ENCODE measurements at places on chromosomes 5 and 9.

DNA sequence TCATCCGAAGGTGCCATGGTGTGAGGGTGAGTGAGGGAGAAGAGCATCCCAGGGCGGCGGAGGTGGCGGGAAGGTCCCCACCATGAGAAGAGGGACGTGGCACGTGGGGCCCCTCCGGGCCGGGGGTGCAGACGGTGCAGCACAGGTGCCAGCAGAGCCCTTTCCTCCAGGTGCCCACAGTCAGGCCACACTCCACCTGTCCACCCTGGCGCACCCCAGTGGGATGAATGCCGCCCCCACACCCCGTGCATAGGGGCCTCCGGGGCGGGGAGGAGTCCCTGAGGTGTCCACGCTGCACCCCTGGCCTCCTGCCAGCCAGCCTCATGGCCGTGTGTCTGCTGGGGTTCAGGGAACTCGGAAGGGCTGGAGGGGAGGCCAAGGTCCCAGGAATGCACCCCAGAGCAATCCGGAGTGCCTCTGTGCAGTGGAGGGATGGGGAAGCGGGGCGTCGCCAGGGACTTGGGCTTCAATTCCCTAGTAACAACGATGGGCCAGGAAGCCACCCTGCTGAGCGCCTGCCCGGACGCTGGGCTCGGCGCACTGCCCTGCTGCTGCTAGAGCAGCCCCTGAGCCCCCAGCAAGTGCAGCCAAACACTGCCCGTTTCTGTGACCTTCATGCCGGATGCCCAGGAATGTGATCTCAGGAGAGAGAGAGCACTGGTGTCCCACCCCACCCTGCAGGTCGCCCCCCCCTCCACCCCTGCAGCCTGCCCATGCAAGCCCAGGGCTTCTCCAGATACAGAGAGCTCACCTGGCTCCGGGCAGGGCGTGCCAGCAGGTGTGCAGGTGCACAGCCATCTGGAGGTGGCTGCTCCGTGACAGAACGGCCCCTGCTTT is 8.8 kb upstream of the NACC2 start:
- DNase-seq: no peak

DNA sequence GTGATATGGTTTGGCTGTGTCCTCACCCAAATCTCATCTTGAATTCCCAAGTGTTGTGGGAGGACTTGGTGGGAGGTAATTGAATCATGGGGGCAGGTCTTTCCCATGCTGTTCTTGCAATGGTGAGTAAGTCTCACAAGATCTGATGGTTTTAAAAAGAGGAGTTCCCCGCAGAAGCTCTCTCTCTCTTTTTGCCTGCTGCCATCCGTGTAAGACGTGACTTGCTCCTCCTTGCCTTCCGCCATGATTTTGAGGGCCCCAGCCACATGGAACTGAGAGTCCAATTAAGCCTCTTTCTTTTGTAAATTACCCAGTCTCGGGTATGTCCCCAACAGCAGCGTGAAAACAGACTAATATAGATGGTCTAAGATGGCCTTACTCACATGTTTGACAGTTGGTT is 210.1 kb downstream of the FBXL17 start:
- DNase-seq: no peak

- no peak for DNase-seq
Observed at GRCh38 chr9:9585920-9586319, 1026.9 kb downstream of the PTPRD start.

DNA sequence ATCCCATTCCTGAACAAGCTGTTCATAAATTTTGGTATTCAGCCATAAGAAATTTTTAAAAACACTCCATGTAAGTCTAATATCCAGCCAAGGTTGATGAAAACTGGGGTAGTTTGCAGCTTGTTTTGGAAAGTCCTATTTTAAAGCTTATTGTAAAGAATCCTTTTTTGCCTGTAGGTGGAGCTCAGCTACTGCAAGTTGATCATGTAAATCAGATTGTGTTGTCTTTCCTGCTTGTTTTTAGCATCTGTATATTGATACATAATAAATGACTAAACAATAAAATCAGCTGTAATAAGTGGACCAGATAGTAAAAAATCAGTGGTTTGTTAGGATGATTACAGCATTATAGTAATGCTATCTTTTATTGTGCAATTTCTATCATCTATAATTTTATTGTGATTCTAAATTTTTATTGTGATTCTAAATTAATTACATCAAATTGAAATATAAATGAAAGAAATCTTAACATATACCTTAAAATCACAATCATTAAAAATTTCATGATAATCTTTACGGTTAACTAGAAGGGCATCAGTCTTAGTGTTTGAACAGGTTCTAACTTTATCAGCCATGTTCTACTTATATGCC is 42.4 kb downstream of the CWC27 start:
- DNase-seq: no peak

GRCh38 chr9:84500826-84501225 is 160.3 kb upstream of the SLC28A3 start:
- no peak for DNase-seq

- DNase-seq: no peak
Observed at GRCh38 chr9:78097541-78097940, 65.9 kb upstream of the GNAQ start.

- no peak for DNase-seq
Observed at GRCh38 chr5:57441557-57441956, 41.1 kb downstream of the ACTBL2 start.

DNA sequence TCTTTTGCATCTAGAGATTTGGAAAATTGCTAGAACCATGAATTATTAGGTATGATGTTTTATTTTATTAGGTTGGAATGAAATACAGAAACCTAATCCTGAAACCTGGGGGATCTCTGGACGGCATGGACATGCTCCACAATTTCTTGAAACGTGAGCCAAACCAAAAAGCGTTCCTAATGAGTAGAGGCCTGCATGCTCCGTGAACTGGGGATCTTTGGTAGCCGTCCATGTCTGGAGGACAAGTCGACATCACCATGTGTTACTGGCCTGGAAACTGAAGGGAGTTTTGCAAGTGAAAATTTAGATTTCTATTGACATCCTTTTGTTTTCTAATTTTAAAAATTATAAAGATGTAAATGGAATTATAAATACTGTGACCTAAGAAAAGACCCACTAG is 100.7 kb downstream of the NLN start:
- no peak for DNase-seq

- DNase-seq: no peak
Observed at GRCh38 chr5:31100047-31100575, 93.4 kb upstream of the CDH6 start.

GRCh38 chr9:18516965-18517364 is 43.0 kb downstream of the ADAMTSL1 start:
- no peak for DNase-seq

- DNase-seq: no peak
Observed at GRCh38 chr9:100170085-100170484, 71.0 kb downstream of the INVS start.

GRCh38 chr5:376799-377325 is 55.3 kb downstream of the AHRR start:
- peak; percentile 49 for DNase-seq

GRCh38 chr9:98401140-98402018 is 145.9 kb upstream of the TBC1D2 start:
- DNase-seq: no peak

DNA sequence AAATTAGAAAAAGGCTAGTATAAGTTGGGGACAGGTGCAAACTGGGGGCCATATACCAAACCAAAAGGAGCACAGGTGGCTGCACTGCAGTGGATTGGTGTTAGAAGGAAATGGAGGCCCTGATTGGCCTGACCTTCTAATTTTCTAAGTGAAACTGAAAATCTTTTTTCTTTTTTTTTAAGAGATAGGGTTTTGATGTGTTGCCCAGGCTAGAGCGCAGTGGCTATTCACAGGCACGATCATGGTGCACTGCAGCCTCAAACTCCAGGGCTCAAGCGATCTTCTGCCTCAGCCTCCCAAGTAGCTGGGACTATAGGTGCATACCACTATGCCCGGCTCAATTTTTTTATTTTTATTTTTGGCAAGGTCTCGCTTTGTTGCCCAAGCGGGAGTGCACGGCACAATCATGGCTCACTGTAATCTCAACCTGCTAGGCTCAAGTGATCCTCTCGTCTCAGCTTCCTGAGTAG is 9.8 kb upstream of the CCDC69 start:
- DNase-seq: no peak

DNA sequence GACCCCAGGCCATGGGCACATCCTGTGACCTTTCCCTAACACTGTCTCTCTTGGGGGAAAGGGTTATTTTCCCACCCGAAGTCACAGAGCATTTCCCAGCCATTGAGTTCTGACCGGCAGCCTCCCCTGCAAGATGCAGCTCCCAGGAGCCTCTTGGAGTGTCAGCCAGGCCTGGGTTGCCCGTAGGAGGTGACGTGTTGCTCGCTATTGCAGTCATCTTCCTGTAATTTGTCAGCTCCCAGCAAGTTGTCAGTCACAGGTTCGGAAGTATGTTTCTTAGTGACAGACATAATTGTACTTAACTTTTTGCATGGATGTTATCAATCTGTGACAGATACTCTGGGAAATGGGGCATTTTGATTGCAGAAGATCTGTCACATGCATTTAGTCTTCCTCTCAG is 74.5 kb downstream of the MVB12B start:
- DNase-seq: no peak

GRCh38 chr5:133957591-133957990 is 10.8 kb downstream of the C5orf15 start:
- DNase-seq: no peak

GRCh38 chr9:4177970-4178758 is 121.7 kb downstream of the GLIS3 start:
- DNase-seq: no peak

DNA sequence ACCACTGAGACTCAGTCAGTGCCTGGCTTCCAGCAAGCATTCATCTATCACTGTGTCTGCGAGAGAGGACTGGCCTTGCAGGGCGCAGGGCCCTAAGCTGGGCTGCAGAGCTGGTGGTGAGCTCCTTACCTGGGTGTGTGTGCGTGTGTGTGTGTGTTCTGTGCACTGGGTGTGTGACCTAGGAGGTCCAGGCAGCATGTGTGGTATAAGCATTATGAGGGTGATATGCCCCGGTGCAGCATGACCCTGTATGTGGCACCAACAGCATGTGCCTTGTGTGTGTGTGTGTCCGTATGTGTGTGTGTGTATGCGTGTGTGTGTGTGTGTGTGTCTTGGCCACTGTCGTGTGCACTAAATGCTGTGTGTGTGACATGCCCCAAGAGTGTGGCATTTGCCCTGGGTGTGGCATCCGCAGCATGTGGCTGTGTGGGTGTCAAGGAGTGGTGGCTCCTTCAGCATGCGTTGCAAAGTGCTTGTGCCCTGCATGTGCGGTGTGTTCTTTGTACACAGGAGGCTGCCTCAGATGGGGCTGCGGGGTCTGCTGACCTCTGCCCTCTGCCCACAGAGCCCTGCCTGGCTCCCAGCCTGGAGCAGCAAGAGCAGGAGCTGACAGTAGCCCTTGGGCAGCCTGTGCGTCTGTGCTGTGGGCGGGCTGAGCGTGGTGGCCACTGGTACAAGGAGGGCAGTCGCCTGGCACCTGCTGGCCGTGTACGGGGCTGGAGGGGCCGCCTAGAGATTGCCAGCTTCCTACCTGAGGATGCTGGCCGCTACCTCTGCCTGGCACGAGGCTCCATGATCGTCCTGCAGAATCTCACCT is 3.3 kb downstream of the FGFR4 start:
- no peak for DNase-seq

GRCh38 chr9:105908069-105908468 is 213.7 kb downstream of the TMEM38B start:
- no peak for DNase-seq

- DNase-seq: no peak
Observed at GRCh38 chr5:155017610-155018009, 4.1 kb downstream of the KIF4B start.

GRCh38 chr5:132209901-132210545 is 17.6 kb downstream of the P4HA2 start:
- DNase-seq: peak; percentile 77

DNA sequence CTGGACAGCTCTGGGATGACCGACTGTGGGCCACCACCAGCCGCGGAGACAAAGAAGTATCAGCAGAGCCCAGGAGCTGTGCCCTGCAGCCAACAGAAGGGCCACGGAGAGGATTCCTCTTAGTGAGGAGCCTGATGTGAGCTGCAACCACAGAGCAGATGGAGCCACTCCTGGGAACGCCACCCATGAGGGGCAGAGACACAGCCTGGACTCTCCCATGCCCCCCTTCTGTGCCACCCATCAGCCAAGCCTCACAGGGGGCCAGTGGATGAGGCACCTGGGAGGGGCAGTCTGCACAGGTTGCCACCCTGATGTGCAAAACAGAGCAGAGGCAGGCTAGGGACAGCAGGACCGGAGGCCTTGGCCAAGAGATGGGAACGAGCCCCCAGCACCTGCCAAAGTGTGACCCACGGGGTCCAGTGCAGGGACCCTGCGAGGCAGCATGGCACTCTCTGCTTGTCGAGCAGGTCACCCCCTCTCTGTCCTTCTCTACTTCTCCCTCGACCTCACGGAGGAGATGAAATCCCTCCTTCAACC is 380.7 kb upstream of the IRX1 start:
- no peak for DNase-seq

DNA sequence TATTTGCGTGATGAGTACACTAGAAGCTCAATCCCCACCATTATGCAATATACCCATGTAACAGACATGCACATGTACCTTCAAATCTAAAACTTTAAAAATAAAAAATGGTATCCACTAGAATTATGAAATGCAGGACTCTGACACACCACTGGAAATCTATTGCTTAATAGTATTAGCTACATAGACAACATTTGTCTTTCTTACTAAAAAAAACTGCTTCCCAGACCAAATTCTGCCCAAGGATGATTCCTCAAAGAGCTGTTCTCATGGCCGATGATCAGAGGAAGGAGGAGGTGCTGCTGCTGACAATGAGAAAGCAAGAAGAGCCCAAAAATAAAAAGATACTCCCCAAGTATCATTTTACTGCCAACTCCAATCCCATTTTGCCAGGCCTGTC is 67.2 kb downstream of the TTC39B start:
- DNase-seq: no peak

GRCh38 chr5:61311836-61312808 is 19.9 kb upstream of the ZSWIM6 start:
- DNase-seq: no peak

GRCh38 chr5:105684799-105685198 is 1985.9 kb downstream of the EFNA5 start:
- no peak for DNase-seq

- DNase-seq: no peak
Observed at GRCh38 chr5:59279979-59280378, 613.5 kb downstream of the PDE4D start.

DNA sequence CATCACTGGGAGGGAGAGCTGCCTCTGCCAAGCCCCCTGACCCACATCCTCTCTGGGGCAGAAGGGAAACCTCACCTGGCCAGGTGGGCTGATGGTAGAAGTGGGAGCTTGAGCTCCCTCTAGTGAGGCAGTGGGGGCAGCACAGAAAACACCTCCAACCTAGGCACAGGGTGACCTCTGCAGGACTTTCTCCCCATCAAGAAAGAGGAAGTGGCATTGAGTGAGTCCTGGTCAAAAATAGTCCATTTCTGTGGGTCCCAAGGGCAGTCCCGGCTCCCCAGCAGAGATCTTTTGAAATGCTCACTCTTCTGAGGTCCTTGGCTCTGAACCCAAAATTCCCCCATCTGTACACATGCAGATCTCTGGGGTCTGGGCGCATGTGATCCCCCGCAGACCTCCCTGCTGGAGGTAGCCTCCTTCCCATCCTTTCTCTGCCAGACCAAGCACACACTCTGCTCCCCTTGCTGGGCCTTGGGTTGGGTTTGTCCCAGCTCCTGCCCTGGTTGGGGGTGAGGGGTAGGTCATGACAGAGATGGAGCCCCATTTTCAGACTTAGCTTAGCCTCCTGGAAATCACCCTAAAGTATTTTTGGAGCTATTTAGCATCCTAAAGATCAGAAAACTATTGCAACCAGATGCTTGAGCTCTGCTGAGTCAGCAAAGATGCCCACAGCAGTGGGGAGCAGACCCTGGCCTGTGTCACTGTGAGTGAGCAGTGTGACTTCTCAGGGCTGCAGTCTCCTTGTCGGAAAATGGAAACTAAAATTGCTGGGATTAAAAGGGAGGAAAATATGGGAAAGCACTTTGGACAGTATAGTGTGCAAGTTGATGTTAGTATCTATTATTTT is 41.6 kb upstream of the LCP2 start:
- DNase-seq: no peak
